ENCODE measurements at places on chromosomes 3 and 15.

DNA sequence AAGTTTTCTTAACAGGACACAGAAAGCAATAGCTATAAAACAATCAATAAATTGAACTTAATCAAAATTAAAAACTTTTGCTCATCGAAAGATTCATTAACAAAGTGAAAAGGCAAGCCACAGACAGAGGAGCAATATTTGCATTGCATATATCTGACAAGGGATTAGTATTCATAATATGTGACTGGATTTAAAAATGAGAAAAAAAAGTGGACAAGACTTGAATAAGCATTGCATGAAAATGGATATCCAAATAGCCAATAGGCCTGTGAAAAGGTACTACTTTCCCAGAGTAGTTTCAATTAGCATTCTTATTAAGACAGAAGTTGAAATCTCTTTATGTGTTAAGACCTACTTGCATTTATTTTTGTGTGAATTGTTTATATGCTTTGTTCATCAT, 84.7 kb downstream of the CORO2B start:
- no peak for DNase-seq

DNA sequence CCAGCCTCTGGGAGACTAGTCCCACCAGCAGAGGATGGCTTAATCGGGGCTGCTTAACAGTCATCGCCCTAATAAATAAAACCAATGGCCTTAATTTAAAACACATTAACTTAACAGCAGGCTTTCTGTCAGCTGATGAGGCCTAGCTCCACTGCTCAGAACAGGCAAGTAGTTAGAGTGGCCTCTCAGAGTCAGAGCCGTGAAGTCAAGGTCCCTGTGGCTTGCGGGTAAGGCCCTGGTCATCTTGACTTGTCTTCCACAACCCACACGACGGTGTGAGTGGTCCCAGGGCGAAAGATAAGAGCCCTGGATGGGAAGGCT, 11.8 kb downstream of the XXYLT1 start:
- peak; percentile 13 for DNase-seq

- no peak for DNase-seq
Measured at GRCh38 chr3:20916951-20917606, 731.1 kb upstream of the SGO1 start.

GRCh38 chr3:41845826-41846225, 116.1 kb downstream of the ULK4 start:
- no peak for DNase-seq

DNA sequence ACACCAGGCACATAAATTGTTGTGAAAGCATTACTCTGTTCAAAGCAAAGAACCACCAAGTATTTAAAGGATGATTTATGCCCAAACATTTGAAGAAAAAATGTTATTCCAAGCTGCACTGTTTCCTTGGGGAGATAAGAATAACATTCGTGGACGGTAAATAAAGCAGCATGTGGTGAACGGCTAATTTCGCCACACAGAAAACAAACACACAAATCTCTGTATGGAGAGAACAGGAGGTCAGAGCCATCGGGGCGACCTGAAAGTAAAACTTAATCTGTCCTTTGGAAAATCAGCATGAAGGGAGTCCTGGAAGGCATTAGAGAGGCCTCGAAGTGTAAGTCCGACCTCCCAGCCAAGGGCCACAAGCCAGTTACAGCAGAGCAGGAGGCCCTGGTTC, 27.1 kb upstream of the GABRG3 start:
- no peak for DNase-seq

GRCh38 chr3:147426931-147427330, 17.8 kb downstream of the ZIC1 start:
- no peak for DNase-seq

DNA sequence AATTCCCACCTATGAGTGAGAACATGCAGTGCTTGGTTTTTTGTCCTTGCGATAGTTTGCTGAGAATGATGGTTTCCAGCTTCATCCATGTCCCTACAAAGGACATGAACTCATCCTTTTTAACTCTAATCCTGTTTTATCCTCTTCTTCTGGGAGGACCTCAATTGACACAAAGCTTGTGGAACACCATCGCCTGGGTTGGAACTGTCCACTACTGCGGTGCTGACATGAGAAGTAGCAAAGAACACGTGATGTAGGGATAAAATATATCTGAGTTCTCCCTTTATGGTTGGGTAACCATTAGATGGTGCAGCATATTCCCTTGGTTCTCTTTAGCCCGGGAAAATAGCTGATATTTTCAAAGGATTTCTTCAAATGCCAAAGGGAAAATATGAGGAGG, 105.3 kb upstream of the TOPAZ1 start:
- DNase-seq = no peak

- DNase-seq = no peak
Measured at GRCh38 chr15:35186346-35186745, 101.3 kb upstream of the NANOGP8 start.

GRCh38 chr3:165614337-165614736, 222.9 kb downstream of the BCHE start:
- no peak for DNase-seq

GRCh38 chr15:81890496-81890895, 155.3 kb downstream of the MEX3B start:
- DNase-seq = no peak

DNA sequence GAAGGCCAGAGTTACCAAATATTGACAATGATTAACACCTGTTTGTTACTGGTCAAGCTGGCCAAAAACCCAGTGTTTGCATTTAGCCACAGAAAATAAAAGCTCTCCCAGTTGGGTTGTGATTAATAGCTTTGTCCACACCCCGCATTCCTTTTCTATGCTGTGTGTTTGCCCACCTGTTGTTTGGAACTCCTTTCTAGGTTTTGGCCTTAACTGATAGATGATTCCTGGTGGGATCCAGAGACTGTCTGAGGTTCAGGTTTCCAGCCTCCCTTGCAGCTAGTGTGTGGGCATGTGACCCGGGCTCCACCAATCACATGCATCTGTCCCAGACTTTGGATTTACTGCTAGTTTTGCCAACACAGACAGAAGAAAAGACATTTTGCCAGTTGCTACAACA, 83.8 kb downstream of the PTPRG start:
- no peak for DNase-seq

GRCh38 chr3:22907161-22907780, 295.9 kb upstream of the UBE2E2 start:
- no peak for DNase-seq

DNA sequence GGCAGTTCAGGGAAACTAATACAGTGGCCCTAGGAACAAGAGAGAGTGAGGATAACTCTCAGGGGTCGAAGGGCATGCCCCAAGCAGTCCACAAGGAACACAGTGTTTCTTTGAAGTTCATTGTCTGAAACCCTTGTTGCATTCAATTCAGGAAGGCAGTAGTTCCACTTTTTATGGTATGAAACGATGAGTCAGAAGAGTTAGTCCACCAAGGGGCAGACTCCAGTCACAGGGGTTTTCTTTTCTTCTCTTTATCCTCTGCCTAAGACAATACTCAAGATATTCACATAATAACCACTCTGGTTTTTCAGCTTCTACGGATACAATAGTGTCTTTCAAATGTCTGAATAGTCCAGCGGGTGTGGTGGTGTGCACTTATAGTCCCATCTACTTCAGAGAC, 23.7 kb upstream of the TICRR start:
- DNase-seq = no peak

DNA sequence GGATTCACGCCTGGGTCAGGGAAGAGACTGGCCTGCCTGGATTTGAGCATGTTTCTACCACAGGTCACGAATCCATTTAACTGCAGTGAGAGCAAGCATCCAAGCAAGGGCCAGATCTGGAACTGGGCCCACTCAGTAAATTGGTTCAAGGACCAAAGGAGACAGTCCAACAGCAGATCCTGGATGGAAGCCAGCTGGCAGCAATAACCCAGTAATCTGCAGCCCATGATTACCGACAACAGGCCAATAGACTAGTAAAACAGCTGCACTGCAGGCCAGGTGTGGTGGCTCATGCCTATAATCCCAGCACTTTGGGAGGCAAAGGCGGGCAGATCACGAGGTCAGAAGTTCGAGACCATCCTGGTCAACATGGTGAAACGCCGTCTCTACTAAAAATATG, 11.8 kb downstream of the SAMD7 start:
- no peak for DNase-seq

GRCh38 chr3:66028457-66028856, 10.3 kb downstream of the MAGI1 start:
- no peak for DNase-seq

GRCh38 chr3:23395115-23395514, 192.0 kb downstream of the UBE2E2 start:
- no peak for DNase-seq

GRCh38 chr15:40051616-40052415, 12.8 kb upstream of the SRP14 start:
- no peak for DNase-seq
